ENCODE measurements at places on chromosomes 16 and 17.

DNA sequence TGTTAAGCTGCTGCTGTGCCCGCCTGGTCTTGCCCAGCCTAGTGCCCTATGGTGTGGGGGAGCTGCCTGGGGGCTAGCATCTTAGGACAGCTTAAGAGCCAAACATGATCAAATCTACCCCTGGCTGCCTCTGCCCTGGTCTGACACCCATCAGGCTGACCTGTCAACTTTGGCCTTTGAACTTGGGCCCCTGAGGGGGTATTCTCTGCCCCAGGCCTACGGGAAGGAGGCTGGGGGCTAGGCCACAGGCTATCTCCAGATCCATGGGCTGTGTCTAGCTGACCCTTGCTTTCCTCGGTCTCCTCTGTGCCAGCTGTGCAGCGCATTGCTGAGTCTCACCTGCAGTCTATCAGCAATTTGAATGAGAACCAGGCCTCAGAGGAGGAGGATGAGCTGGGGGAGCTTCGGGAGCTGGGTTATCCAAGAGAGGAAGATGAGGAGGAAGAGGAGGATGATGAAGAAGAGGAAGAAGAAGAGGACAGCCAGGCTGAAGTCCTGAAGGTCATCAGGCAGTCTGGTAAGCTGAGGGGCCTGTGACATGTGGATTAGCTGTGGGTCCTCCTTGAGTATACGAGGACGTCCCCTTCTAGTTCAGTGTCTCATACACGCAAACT lies 3.3 kb upstream of the STARD3 start:
- DNase-seq = no peak

DNA sequence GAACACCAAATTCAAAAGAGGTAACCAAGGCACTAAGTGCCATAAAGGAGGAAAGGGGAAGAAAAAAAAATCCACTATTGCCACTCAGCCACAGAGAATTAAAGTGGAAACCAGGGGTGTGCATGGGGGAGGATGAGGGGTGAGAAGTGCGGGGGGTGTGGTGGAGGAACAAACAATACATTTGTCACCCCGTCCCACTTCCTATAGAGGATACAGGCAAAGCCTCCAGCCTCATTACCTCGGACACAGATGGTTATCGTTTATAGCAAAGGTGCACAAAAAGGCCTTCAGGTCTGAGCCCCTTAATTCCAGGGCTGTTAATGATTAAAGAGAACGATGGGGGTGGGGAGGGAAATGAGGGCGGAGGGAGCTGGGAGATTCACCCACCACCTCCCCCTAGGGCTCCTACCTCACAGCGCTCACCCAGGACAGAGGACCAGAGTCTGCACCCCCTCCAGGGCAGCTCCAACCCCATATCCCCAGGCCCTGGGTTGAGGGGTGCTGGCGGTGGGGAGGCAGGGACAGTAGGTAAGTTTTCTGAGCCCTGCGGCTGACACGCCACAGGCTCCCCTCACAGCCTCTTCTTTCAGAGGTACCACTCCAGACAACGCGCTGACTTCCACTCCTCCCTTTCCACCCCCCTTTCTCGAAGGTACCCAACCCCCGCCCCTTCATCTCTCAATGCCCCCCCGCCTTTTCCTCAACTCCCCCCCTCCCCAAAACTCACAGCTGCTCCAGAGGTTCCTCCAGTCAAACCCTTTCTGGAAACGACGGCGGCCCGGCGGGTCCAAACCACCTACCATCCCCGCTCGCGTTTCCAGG lies 470 bp downstream of the DCUN1D3 start:
- no peak for DNase-seq

- no peak for DNase-seq
Observed at GRCh38 chr17:44778656-44779210, 19.9 kb downstream of the ADAM11 start.

- no peak for DNase-seq
Observed at GRCh38 chr16:50190292-50190691, 37.2 kb downstream of the TENT4B start.

DNA sequence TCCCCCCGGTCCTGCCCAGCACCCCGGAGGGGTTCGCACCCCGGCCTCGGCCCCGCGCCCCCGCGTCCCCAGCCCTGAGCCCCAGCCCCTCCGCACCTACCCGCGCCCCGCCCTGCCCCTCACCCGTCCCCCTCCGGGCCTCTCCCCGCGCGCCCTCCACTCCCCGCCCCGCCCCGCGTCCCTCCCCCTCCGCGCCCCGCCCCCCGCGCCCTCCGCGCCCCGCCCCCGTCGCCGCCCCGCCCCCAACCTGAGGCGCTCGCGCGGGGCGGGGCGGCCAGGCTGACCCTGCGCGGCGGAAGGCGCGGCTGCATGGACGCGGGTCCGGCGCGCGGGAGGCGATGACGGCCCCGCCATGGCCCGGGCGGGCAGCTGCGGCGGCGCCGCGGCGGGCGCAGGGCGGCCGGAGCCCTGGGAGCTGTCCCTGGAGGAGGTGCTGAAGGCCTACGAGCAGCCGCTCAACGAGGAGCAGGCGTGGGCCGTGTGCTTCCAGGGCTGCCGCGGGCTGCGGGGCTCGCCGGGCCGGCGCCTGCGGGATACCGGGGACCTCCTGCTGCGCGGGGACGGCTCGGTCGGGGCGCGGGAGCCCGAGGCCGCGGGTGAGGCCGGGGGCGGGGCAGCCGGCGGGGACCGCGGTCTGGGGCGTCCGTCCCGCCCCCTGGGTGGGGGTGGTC lies at the start of gene SPIRE2:
SPIRE2 (plus strand) TSS at position 277 of the 671 bp plus-strand sequence; CDS start at position 353, 76 bp downstream.
- DNase-seq = peak; percentile 75

GRCh38 chr16:35186045-35186759 lies 1726.8 kb downstream of the TP53TG3F start:
- no peak for DNase-seq

DNA sequence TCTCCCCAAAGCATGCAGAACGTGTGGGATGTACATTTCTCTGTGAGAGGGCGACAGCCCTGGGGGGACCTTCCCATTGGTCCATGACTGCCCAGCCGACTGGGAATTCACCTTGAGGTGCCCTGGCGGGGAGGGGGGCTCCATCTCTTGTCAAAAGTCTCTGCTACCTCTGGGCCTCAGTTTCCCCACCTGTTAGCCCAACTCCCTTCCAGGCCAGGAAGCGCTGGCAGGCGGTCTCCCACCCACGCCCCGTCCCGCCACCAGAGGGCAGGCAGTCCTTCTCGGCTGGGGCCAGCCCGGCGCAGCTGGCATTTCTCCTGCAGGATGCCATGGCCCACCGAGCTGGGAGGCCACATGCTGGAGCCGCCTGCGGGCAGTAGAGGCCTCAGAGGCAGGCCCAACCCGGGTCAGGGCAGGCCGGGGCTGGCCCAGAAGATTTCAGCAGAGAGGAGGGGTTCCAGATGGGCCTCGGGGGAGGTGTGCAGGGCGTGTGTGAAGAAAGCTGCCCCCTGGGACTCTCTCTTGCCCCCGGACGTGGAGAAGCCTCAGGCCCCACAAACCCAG lies 16.6 kb downstream of the CD7 start:
- no peak for DNase-seq

GRCh38 chr17:39231591-39232551 lies 6.1 kb upstream of the STAC2 start:
- no peak for DNase-seq

GRCh38 chr16:22023505-22023904 lies 15.6 kb downstream of the MOSMO start:
- no peak for DNase-seq

DNA sequence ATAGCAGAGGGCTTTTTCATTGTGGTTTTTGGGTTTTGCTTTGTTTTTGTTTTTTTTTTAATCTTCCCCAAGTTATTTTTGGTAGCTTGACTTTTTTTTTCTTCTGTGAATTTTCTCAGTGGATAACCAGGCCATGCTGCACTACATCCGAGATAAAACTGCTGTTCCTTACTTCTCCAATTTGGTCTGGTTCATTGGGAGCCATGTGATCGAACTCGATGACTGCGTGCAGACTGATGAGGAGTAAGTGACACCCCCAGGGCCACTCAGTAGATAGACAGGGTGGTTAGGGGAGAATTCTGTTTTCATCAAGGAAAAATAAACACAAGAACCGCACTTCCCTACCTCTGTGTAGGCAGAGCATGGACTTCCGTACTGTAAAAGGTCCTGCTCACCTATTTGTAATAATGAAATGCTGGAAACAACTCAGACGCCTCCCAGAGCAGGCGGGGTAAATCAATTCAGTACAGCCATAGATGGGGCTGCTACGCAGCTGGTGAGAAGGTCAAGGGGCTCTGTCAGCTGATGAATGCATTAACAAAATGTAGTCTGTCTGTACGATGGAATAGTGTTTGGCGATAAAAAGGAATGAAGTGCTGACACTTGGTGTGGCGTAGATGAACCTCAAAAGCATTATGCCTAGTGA lies 28.6 kb downstream of the CLEC16A start:
- DNase-seq = no peak

- DNase-seq = no peak
Observed at GRCh38 chr17:17533901-17534441, 37.8 kb upstream of the RASD1 start.

DNA sequence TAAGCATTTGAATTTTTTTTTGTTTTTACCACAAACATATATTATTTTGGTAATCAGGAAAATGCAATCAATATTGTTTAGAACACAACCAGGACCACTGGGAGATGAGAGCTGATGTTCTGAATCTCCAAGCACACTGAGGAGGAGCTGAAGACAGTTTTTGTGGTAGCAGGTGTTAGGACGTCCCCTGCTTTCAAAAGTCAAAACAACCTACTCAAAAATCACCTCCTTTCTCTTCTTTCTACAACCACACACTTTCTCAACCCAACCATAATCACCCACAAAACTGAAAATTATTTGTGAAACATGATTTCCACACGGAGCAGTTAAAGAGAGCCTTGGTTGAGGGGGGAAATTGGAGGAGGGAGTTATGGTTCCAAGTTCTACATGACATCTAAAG lies 26.7 kb upstream of the CFAP20 start:
- no peak for DNase-seq

- no peak for DNase-seq
Observed at GRCh38 chr17:64635647-64636305, 26.3 kb downstream of the SMURF2 start.

All from left renal cortex interstitium (tissue), 4 donors.